Activated CD8-positive, alpha-beta memory T cell treated with anti-CD3 and anti-CD28 coated beads for 48 hours (primary cell): ENCODE measurements at places on chromosomes 16 and 17.

DNA sequence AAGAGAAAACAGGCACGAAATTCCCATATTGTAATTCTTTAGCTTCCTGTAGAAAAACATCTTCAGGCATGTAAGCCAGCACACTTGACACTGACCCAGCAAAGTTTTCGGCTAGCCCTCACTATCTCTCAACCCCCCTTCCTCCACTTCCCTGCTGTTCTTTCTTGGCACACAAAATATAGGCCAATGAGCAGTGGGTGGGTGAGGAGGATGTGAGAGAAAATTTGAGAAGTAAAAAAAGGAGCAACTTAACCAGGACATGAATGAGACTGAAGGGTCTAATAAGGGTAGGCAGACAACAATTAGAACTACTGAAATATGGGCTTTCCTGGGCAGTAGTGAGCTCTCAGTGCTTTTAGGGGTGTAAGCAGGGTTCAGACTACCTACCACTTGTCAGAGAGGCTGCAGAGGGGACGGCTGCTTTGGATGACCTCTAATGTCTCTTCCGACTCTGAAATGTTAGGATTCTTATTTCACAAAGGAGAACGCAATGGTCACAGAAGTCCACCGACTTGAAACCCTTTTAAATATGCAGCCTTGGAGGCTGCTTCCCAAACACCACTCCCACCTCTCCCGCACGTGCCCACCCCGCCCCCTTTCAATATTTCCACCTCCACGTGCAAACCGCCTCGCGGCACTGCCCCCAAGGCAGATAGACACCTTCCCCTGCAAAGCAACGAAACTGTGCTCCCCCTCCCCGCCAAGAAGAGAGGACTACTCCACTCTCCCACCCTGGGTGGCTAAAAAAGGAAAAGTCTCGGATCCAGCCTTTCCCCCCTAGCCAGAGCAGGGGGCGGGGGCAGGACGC is 889 bp downstream of the MBTD1 start:
- DNase-seq: no peak

DNA sequence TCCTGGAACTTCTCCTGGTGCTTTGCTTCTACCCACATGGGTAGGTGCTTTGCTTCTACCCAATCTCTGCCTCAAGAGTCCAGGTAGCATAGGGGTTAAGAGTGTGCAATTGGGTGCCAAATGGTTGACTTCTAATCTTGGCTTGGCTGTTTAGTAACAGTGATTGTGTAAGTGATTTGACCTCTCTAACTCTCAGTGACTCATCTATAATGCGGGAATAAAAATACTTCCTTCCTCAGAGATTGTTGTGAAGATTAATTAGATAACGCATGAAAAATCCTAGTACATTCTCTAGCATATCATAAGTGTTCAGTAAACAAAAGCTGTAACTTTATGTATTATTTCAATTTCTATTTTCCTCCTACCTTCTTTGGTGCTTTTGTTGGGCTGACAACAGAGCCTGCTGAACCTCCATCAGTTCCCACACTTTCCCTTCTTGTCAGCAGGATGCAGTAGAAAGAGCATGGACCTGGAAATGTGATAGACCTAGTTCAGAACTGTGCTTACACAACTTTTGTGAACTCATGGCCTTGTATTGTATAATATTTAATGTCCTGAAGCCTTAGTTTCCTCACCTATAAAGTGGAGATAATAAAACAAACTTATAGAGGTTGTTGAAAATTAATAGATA is 72.9 kb upstream of the SMIM36 start:
- no peak for DNase-seq

DNA sequence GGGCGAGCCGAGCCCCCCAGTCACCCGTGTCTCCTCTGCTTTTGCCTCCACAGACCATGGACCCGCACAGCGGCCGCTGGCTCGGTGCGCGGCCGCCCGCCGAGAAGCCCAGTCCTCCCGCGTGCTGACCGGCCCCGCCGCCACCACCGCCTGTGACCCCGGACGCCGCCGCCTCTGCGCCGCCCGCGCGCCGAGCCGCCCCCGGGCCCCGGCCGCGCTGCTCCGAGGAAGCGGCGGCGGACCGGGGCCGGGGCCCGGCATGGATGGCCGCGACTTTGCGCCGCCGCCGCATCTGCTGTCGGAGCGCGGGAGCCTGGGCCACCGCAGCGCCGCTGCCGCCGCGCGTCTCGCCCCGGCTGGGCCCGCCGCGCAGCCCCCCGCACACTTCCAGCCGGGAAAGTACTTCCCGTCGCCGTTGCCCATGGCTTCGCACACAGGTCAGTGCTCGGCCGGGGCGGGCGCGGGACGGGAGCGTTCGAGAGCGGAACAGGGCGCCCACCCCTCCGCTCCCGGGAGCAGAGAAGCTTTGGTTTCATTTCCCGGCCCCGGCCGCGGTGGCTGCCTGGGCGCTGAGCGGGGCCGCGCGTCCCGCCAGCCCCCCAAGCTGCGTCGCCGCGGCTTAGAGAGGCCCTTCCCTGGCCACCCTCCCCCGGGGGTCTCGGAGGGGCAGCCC is 4.4 kb downstream of the BAHCC1 start:
- DNase-seq: no peak

GRCh38 chr16:25699069-25699468 is 7.3 kb downstream of the HS3ST4 start:
- DNase-seq: no peak

DNA sequence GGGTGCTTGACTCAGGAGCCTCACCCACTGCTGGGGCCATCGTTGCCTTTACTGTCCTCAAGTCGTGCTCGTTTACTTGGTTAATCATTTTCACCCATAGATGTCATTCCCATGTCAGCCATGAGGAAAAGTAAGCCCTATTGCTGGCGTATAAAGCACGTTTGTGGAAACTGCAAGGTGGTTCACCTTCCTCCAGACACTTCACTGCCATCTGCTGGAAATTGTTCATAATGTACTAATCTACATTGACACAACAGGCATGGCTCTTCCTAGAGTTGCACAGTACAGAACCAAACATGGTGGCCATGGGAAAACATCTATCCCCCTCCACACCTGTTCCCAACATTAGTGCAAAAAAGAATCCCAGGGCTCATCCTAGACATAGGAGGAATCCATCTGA is 116.6 kb downstream of the ZNF18 start:
- no peak for DNase-seq

- DNase-seq: peak; percentile 47
These were observed 630 bp downstream of the GRB2 start for GRCh38 chr17:75404731-75405364.

DNA sequence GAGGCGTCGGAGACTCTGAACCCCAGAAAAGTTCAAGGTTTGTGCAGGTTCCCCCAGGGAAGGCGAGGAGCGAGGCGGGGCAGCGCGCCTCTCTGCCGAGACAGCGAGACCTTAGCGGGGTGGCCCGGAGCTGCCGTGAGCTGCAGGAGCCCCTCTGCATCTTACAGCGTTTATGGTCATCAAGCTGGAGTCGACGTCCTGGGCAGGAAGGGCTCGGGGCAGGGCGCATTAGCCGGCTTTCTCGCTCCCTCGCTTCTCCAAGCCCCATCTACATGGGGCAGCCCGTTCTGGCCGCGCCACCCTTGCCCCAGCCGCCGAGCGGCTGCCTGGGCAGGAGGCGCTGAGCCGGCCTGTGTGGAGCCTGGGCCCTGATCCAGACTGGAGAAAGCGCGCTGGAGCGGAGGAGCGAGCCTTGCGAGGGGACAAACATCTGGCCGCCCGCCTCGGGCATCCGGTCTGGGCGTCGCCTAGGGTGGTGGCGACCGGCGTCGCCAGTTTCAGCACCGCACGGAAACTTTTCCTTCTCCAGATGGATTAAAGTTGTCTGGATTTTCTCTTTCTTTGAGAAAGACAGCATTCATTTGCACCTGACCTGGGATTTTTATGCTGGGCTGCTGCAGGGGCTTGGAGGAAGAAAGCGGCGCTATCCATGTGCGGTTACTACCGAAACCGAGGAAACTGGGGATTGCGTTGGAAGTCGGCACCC is 750 bp downstream of the TMEM132E start:
- no peak for DNase-seq

GRCh38 chr16:57282510-57283213 is 1.8 kb downstream of the PLLP start:
- no peak for DNase-seq

- no peak for DNase-seq
These were observed 6.4 kb downstream of the SLC16A3 start for GRCh38 chr17:82235056-82235774.

DNA sequence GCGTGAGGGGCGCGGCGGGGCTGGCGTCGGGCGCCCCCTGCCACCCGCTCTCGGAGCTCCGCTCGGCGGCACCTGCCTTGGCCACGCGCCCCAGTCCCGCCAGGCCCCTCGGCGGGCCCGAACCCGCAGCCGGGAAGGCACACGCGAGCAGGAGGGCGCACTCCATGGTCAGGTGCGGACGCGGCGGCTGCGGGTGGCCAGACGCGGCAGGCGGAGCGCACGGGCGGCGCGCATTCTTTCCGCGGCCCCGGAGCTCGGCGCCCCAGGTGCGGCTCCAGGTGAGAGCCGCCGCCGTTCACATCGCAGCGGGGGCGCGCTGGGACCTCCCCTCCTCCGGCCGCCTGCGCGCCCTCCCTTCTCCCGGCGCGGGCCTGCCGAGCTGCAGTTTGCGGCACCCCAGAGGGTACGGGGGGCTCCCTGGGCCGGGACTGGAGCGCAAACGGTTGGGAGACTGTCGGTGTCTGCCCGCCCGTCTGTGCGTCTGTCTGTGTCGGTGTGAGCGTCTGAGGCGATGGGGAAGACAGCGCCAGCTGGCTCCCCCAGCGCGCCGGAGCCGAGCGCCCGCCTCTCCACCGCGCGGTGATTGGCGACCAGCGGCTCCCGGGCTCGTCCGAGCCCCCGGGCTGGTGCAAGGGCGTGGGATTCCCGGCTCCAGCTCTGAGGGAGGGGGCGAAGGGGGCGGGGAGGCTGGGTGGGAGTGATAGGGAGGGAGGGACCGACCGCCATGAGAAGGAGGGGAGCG is at the start of gene ADAMTS18:
TSS of gene ADAMTS18 (minus strand) at position 505 of the 742 bp plus-strand sequence. CDS start at position 166, 339 bp downstream.
- DNase-seq: no peak

- no peak for DNase-seq
These were observed 643 bp upstream of the NPB start for GRCh38 chr17:81901167-81902022.

GRCh38 chr16:85988723-85989313 is 89.9 kb downstream of the IRF8 start:
- DNase-seq: no peak

GRCh38 chr16:53937161-53937880 is 233.4 kb downstream of the FTO start:
- DNase-seq: no peak

GRCh38 chr17:5226940-5227878 is 7.5 kb downstream of the SCIMP start:
- DNase-seq: no peak

DNA sequence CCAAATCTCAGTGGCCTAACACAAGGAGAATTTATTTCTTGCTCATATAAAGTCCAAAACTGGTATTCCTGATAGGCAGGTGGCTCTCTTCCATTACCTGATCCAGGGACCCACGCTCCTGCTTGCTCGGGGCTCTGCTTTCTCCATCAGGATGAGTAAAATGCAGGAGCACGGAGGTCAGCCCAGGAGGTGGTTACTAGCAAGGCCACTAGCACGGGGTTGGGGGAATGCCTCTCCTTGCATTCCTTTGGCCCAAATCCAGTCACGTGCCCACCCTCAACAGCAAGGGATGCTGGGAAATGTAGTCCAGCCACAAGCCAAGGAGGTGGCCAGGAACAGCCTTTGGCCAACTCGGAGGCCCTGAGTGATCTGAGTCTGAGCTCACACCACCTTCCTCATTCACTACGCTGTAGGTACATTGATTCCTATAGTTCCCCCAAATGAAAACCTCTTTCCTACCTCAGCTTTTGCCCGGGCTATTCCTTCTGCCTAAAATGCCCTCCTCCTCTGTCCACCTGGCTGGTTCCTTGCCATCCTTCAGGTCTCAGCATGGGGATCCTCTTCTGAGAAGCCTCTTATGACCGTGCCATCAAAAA is 38.3 kb upstream of the HAPSTR1 start:
- DNase-seq: no peak

- no peak for DNase-seq
These were observed 491 bp downstream of the POLR2C start for GRCh38 chr16:57462978-57463362.

DNA sequence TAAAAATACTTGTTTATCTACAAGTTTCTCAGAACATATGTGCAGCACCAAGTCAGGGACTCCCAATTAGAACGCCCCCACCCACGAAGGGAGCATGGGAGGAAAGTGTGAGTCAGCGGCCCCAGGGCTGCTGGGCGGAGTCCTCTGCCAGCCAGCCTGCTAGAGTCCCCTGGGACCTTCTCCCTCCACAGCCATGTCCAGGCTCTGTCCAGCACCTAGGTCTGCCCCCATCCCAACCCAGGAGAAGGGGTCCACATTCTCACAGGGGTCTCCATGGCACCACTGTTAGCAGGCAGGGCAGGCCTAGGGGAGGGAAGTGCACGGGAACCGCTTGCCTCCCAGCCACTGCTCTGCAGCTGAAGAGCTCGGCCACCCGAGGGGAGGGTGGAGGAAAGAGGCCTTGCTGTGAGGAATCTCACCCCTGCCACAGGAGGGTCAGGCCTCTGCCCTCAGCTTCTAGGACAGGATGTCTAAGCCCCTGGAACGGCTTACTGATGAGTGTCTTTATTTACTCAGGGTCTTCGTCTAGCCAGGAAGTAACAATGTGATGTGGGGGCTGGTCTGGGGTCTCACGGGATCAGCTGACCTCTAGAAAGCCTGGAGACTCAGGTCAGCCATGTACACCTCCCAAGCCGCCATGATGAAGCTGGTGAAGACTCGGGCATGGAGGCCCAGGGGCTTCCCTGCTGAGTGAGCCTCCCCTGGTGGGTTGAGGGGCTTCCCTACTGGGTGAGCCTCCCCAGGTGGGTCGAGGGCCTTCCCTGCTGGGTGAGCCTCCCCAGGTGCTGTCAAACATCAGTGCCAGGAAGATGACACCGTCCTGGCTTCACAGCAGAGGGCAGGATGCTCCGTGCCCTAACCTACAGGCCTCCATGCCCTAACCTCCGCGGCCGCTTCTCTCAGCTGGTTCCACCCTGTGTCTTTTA is 190.3 kb downstream of the RBFOX3 start:
- peak; percentile 29 for DNase-seq

GRCh38 chr17:37068266-37068665 is 119.5 kb downstream of the AATF start:
- no peak for DNase-seq

- no peak for DNase-seq
These were observed 13.0 kb downstream of the EFCAB5 start for GRCh38 chr17:29954405-29954804.

DNA sequence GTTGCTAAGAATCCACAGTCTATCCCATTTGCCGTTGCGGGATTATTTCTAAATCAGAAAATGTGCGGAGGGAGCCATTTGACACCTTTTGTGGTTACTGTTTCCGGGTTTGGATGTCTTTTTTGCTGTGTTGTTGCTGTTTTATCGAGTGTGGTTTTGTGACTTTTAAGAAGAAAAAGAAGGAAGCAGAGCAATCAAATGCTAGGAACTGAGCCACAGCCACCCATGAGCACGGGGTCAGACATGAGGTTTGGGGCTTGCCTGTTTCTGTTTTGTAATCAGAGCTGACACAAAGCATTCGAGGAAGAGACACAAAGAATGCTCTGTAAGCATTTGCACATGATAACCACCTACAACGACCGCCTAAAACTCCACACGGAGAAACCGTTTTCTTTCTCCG is 53.1 kb upstream of the CHMP6 start:
- no peak for DNase-seq
